ENCODE measurements at places on chromosomes 2 and 18.

DNA sequence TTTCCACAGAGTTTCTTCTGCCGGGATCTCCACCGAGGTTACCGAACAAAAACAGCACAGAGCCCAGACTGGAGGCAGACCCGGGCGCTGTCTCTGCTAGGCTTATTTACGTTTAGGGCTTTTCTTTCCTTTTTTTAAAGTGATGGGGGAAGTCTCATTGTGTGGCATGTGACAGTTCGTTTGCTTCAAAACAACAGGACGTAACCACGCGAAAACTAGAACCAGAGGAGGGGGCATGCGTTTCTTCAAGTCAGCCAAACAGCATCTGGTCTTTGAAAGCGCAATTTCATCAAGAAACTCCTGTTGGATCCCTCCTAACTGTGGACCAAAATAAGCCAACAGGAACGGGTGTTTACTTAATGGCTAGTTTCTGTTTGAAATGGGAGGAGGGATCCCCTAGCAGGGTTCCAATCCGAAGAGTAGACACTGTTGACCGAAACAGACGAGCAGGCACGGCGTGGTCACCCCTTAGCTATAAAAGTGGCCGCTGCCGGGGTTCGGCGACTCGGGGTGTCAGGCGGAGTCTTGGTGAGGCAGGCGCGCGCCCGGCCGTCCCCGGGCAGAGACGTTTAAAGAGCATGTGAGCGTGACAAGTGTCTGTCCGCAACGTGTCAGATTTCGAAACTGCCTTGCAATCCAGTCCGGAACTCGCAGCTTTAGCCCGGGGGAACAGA, 997 bp upstream of the TGIF1 start:
- peak; percentile 97 for DNase-seq

DNA sequence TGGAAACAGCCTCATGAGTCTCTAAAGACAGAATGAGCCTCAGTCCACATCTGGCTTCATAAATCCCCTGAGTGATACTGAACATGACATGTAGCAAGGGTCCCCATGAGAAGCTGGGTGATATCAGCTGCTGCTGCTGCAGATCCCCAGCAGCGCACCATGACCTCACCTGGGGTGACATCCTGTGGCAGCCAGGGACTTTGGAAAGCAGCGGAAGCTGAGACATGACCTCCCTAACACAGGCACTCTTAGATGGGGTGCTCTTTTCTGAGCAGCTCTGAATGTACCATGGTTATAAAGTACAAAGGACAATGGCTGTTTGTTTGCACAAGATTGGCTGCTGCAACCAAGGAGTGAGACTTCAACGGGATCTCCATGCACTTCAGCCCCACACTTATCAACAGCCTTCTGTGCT, 74.7 kb upstream of the TMEM200C start:
- no peak for DNase-seq

DNA sequence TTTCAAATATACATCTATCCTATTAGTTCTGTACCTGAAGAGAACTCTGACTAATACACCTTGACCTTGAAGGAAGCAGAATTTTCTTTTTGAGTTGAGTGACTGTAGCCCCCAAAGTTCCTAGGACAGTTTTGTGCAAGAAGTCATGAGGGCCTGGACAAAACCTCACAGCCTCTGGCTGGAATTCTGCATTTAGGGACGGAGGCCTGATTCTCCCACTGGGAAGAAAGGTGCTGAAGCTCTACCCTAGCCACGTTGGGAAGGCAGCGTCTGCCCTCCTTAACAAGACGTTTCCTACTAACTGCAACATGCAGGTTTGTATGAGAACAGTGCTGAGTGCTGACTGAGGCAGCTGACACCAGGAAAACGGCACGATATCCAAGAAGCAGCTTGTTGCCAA, 74.4 kb upstream of the ZCCHC2 start:
- no peak for DNase-seq

DNA sequence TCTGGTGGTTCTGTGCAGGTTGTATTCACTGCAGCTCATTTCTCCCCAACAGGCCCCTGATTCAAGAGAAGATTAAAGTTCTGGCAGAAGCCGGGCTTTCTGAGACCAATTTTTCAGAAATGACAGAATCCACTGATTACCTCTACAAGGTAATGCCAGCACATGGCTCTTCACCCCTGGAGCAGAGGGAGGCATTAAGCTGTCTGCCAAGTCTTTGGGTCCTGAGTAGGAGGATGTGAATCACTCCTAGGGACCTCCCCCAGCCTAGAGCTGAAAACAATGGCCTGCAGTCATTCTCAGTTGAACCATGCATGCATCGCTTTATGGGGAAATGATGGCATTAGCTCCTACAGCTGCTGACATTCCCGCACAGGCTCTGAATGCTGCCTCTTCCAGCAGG, 20.5 kb upstream of the RPL37A start:
- peak; percentile 42 for DNase-seq

GRCh38 chr2:74238879-74239278, 40.5 kb downstream of the MTHFD2 start:
- peak; percentile 74 for DNase-seq

DNA sequence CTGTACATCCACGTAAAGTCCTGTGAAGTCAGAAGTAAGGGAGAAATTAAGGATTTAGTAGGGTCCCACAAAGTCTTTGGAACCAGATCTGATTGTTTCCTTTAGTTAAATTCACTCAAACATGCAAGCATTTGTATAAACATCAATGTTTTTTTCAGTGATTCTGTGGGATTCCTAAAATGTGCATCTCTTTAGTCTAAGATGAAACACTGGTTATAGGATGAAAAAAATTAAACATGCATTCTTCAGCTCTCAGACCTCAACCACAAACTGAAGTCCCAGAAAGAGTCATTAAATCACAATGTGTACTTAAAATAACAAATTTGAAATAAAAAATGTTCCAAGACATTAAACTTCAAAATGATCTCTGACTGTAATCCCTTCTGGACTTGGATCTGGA, 76.5 kb upstream of the APCDD1 start:
- peak; percentile 88 for DNase-seq

- DNase-seq: no peak
Measured at GRCh38 chr2:174076975-174077374, 111.8 kb upstream of the SP3 start.

GRCh38 chr2:223735035-223735640, 102.2 kb downstream of the AP1S3 start:
- no peak for DNase-seq

- DNase-seq: peak; percentile 70
Measured at GRCh38 chr2:200625958-200626363, 40.1 kb downstream of the AOX1 start.

GRCh38 chr2:64601785-64602391, 51.8 kb downstream of the SERTAD2 start:
- DNase-seq: no peak

DNA sequence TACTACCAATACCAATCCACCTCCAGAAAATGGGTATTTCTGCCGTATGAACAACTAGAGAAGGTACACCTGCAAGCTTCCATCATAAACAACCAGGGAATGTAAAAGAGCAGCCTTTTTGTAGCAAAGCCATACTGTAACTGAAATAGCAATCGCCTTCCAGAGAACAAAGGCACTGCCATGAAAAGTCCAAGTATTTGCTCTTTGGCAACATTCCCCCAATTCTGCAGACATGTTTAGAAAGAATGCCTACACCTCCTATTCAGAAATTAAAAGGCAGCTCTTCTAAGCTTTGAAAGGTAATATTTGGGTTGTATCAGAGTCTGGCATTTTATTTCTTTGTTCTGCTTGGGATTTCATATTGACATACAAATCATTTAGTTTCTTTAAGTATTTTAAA, 487.7 kb downstream of the ERBB4 start:
- DNase-seq: no peak

DNA sequence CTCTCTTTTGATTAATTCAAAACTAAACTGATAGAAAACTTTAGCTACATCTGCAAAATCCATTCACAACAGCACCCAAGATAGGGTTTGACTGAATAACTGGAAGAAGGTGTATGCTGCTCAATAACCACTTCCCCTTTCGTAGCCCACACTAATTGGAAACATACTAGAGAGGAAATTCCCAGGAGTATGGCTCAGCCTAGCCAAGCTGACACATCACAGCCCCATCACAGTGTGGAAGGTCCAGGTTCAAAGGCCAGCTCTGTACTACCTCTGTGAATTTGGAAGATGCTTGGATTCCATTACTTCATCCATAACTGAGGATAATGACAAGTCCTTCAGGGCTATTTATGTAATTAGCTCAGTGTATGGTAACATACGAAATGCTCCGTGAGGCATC, 185.4 kb downstream of the FBXO15 start:
- peak; percentile 34 for DNase-seq

DNA sequence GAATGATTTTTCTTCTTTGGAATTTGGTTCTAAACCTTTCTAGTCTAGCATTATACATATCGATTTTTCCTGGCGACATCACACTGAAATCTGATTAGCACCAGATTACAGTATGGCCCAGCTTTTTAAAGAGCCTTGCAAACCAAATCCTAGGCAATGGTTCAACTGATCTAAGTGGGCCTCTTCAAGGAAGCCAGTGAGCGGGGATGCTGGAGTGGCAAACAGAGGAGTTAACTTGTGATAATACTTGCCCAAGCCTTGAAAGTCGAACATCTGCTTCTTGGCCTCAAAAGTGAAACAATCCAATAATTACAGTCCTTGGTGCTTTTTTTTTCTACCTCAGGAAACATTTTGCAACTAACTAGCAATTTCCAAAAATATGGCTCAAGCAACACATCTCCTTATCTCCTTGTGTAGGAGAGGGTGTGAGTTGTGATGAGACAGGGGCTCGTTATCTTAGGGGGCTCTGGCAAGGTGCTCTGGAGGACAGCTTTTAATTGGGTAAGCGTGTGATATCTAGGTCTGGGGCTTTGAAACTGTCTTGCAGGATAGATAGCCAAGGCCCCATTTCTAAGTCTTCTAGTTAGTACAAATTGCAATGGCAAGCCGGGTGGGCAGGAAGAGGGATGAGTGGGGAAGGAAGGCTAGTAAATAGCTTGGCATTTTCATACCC, 240.2 kb upstream of the CCDC68 start:
- no peak for DNase-seq

DNA sequence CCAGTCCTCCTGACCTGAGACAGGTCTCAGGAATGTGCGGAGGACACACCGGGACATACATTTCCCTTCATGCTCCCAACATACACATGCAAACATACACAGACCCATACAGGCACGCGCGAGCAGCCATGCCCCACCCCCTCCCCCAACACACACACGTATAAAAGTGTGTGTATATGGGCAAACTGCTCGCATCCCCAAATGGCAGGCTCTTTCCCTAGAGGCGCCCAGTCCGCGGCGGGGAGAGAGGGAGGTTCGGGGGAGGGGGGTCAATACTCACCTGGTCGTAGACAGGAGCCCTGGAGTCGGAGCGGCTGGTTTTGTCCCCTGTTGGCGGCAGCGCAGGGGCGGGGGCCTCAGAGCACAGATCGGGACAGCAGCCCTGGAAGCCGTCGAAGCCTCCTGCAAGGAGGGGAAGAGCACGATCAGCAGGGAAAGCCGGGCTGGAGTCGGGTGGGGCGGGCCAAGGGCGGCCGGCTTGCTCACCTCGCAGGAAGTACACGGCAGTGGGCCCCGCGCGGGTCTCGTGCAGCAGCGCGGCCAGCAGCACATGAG, 682 bp downstream of the DUSP2 start:
- no peak for DNase-seq

GRCh38 chr2:54628957-54629356, 94.5 kb upstream of the EML6 start:
- DNase-seq: no peak

DNA sequence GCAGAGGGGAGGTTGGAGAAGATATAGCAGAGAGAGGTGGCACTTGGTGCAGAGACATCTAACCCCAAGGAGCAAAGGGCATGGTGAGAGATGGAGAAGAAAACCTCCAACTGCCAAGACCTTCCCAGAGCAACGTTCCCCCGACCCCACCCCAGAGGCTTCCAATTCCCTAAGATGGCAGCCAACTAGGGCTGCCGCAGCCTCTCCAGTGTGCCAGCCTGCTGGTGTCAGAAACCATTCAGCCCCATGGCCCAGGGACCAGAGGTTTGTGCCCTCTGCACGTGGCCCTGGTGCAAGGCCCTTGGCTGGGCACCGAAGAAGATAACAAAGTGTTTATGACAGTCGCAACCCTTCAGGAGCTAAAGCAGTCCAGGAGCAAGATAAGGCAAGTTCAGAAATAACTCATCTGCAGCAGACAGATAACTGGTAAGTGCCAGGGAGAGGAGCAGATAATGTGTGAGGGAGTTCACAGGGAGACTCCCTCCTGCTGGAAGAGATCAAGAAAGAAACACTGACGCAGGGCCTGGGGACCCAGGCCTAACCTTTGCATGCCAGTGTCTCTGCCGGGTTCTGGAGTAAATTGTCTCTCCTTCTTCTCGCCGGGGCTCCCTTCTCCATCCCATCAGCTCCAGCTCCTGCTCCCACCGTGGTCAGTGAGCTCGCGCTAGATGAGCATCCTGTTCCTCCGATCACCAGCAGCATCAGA, 66.1 kb upstream of the ID2 start:
- no peak for DNase-seq

DNA sequence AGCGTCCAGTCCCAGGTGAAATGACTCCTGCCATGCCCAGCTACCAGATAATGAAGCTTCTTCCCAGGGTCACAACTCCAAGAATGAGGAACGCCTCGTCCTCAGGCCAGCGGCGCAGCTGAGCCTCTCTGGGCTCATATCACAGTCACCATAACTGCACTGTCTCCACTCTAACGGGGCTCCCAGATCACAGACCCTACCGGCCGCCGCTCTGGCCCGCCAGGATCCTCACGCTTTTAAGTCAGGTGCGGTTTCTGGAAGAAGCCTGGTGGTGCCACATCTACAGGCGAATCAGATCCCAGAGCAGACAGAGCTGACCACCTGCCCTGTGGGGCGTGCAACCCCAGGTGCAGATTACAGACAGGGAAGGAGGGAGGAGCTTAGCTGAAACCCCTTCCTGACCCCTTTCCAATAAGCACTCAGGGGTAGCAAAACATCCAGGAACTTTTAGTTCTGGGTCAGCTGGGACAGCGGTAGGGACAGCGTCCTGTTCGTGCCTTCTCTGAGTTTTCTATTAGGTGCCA, 3.7 kb upstream of the ACKR3 start:
- no peak for DNase-seq

DNA sequence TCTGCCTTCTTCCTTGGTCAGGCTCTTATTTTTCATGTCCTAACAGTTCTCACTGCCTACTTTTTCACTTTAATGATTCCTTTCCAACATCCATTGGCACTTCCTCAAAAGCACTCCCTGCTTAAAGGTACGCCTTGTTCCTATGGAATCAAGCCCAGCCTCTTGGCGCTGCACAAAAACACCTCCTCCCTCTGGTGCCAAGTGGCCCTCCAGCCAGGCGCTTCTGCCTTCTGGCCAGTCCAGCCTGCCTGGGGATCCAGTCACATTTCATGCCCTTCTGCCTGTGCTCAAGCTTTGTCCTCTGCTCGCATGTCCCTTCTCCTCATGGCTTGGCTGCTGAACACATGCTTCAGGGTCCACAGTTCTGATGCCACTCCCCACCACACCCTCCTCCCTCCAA, 6.3 kb downstream of the TPRKB start:
- no peak for DNase-seq

GRCh38 chr18:34023471-34023870, 201.2 kb downstream of the NOL4 start:
- DNase-seq: peak; percentile 5

- peak; percentile 37 for DNase-seq
Measured at GRCh38 chr2:75098856-75099255, 100.5 kb downstream of the TACR1 start.
